ENCODE measurements at places on chromosomes 5 and 9.

DNA sequence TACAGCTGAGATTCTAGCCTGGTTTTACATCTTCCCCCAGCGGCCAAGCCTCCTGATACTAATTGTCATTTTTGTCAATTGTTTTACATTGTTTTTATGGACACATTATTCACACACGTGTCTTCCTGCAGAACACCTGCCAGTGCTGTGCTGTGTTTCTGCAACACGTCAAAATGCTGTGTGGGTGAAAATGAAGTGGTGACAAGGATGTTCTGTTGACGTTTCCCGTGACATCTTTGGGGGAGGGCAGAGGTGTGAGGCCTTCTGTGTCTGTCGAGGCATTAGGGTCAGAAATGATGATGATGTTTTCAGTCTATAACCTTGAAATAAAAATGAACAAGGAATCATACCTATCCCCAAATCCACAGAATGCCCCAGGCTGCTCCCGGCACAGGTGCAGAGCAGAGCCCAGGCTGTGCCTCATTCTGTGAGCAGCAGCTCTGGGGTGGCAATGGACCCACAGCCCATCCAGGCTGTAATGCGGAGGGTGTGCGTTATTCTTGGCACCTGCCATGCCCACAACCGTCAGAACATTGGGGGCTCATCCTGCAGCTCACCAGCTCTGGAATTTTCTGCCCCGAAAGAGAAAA is 23.6 kb upstream of the CEP72 start:
- no peak for DNase-seq

DNA sequence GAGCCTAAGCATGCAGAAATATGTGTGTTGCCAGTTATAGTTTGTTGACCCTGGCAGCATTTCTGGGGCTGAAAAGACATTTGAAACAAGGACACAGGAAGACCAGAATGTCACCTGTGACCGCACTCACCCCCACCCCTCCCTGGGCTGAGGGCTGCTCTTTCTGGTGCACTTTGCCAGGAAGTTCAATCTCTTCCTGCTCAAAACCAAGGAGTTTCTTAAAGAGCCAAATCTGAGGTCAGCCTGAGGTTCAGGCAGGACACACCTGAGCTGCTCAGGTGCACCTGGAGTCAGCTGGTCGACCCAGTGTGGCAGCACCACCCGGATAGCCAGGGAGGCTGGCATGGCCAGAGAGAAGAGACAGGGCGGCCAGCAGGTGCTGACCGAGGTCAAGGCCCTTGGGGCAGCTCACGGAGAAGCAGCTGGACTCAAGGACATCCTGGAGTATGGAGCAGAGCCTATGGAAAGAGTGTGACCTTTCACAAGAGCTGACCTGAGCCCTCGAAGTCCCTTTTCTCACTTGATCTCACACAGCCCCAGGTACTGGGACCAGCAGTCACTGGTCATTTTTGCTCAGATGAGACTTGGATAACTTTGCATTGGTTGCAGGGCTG is 376.9 kb upstream of the IRX4 start:
- DNase-seq = no peak

DNA sequence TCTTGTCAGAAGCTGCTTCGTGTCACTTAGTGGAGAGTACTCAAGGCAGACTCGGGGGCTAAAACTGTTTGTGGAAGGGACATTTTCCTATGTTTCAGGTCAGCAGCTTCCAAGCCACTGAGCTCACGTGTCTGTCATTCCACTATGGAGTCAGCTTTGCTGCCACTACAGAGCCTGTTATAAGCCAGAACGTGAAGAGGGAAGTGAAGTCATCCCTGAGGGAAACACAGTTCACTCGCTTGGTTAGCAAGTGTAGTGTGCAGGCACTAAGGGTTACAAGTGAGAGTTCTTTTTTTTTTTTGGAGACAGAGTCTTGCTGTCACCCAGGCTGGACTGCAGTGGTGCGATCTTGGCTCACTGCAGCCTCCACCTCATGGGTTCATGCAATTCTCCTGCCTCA is 24.5 kb upstream of the LTC4S start:
- DNase-seq = no peak

GRCh38 chr9:21965401-21965951 is 28.7 kb downstream of the CDKN2A start:
- DNase-seq = no peak

DNA sequence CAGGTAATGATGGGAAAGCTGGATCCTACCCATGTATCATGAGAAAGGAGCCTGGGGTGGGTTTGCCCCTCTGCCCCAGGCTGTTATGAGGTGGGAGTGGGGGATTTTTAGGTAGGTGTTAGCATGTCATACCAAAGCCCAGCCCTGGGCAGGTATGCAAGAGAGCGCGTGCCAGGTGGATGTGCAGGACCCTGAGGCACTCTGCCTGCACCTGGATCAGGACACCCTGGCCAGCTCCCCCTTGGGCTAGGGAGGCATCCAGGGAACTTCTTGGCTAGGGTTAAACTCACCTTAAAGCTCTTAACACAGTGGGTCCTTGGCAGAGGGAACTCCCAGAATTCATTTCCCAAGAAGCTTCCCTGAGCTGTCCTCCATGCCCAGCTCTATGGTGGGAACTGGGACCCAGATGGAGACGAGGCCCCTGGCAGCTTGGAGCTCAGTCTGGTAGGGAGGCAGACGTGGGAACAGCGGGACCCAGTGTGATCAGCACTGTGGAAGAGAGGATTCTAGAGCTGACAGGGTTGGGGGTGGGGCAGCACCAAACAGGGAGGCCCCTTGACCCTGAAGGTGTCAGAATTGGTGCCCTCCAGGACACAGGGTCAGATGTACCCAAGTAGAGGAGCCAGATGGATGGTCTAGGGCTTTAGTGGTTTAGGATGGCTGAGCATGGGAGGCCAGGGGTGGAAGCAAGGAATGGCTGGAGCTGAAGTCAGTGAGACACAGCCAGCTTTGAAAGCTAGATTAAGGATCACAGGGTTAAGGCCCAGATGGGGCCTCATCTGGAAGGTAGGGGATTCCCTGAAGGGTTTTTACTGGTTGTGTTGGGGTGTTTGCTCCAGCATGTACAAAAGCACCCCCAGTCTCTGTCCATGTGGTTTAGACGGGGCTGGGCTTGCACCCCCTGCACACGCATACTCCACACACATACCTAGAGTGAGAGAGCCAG is 2.2 kb upstream of the PRR7 start:
- no peak for DNase-seq

DNA sequence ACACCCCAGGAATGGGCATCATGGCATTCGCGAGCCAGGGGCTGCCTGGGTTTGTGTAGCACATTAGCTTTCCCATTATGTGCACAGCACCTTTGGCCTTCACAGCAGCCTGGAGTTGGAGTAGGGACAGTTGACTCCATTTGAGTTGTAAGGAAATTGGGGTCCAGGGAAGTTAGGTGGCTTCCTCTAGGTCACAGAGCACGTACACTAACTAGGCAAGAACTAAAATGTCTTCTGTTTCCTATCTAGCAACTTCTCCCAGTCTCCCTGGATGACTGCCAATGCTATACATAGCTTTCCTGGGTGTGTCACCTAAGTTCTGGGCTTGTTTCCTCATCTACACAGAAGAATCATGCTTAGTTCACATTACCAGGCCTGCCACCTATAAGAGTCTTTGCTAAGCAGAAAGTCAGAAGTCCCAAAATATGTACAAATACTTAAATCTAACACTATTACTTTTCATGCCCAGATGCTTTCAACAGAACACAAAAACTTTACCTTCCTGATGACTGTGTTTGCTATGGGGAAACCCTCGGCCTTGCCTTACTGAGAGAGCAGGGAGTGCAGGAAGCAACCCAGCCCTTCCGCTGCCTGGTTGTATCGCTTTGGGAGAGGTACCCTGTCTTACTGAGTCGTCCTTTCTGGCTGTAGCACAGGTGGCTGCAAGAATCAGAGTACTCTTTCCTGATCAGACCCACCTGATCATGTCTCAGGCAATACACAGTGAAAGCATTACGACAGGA is 12.0 kb downstream of the MACROH2A1 start:
- no peak for DNase-seq

GRCh38 chr5:116446356-116447005 is 128.1 kb downstream of the SEMA6A start:
- DNase-seq = no peak

- no peak for DNase-seq
Observed at GRCh38 chr5:118705959-118706667, 282.2 kb downstream of the DTWD2 start.

GRCh38 chr5:149410071-149410470 is 31.0 kb upstream of the IL17B start:
- no peak for DNase-seq

- no peak for DNase-seq
Observed at GRCh38 chr5:74956278-74956677, 90.1 kb upstream of the FAM169A start.

DNA sequence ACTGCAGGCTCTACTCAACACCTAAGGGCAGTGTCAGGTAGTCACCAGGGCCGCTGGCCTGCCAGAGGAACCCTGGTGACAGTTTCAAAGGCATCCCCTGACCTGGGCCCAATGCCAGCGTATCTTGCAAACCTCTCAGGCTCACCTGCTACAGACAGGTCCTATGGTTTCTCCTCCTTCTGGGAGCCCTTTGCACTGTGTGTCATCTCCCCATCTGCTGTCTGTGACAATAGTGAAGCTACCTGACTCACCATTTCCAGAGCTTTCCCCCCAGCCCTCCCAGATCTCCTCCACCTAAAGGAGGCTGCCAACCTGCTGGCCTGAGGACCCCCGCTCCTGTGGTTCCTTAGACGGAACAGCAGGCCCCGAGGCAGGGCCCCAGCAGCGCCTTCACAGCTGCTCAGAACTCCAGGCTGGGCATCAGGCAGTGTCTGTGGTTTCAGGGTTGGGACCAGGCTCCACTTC is 203.1 kb downstream of the FSTL4 start:
- DNase-seq = no peak

- DNase-seq = no peak
Observed at GRCh38 chr5:115555084-115555633, 10.6 kb upstream of the FEM1C start.

DNA sequence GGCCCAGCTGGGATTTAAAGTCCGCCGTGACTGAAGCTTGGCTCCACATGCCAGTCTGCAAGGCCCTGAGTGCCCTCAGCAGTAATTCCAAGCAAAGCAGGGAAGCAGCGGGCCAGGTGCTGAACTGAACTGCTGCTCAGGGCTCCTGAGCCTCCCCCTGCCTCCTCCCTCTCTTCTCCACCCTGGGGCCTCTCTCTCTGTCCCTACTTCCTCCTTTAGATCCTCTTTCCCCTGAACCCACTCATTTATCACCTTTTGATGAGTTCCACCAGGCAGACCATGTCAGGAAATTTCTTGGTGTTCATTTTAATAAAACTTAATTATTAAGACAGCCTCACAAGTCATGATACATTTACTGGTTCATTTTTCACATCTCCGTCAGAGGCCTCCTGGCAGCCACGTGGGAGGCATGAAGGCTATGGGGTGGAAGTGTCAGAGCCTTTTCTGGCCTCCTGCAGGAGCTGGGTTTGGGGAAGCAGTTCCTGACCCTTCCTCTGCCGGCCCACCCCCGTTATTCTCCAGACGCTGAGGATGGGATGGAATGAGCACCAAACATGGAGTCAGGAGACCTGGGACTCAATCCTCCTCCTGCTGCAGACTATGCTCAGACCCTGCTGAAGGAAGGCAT is 32.2 kb upstream of the KCNIP1 start:
- no peak for DNase-seq

DNA sequence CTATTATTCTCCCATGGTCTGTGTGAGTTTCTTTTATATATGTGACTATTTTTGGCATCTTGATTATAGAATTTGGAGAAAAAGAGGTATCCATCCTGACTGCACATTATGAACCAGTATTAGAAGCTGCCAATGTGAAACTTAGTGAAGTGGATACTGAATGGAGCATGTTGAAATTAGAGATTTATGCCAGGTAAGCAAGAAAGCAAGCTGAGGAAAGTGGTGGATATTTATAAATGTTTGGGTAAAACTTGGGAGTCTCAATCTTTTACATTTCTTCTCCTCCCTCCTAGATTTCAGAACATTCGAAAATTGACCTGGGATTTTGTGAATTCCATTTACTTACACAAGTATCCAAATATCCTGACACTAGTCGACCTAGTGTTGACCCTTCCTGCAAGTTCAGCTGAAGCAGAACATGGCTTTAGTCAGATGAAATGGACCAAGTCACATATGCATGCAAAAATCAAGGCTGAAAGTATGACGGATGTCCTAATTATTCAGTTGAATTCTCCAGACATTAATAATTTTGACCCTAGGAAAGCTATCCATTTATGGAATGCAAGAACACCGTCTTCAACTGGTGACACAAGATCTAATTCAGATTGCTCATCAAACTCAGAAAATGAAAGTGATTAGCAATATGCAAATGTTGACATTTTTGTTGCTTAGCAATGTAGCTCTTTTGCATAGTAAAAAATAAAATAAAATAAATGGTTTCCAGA is 66.8 kb upstream of the IL7R start:
- no peak for DNase-seq

DNA sequence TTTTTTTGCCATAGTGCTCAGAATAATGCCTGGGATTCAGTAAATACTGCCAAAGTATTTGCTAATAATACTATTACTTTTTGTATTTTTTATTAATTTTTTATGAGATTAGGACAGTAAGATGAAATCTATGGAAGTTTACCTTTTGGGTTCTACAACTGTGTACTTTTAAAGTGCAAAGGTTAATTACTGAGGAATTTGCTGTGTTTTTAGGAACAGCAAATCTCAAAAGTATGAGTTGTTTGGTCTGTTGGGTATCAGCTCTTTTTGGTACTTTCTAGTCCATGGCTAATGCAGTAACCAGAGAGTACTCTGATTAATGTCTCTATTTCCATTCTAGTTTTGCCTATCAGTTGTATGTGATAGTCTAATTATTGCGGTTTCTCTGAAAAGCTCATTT is 5.1 kb downstream of the HSPA4 start:
- DNase-seq = no peak

GRCh38 chr9:37761511-37761910 is 7.9 kb downstream of the TRMT10B start:
- no peak for DNase-seq

GRCh38 chr5:149680810-149681221 is 49.3 kb upstream of the PPARGC1B start:
- DNase-seq = no peak

- DNase-seq = no peak
Observed at GRCh38 chr5:157295247-157295646, 29.3 kb downstream of the CYFIP2 start.

DNA sequence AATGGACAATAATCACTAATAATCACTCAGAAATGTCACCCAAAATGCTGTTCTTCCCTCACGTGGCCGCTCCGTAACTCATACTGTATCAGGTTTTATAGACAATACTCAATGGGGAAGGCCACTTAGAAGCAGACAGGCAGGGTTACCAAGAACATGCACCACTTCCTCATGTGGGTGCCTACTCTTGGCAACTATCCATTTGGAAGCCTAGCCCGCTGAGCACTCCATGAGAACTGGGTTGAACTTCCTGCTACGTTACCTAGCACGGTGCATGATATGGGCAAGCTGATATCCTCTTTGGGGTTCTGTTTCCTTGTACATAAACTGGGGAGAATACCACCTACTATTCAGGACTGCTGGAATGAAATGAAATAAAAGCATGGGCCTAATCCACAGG is 14.3 kb downstream of the DAP start:
- DNase-seq = no peak

GRCh38 chr9:129026442-129027223 is 1.5 kb downstream of the SH3GLB2 start:
- no peak for DNase-seq
